ENCODE measurements at places on chromosomes 6 and 20.

DNA sequence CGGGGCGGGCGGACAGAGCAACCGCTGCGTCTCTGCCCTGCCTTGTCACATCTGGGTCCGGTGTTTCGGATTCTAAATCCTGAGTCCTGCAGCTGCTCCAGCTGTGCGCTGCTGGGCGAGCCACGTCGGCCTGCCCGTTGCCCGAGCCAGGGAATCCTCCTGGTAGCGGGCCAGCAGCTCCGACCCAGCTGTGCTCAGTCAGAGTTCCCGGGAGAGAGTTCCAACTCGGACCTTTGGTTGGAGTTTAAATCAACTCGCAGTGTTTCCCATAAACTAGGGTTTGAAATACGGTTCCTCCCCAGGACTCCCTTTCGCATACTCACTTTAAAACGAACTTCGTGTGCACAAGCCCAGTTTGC lies 315 bp upstream of the PDE10A start:
- DNase-seq = peak; percentile 19

GRCh38 chr6:39956936-39957335 lies 22.7 kb upstream of the MOCS1 start:
- peak; percentile 23 for DNase-seq

DNA sequence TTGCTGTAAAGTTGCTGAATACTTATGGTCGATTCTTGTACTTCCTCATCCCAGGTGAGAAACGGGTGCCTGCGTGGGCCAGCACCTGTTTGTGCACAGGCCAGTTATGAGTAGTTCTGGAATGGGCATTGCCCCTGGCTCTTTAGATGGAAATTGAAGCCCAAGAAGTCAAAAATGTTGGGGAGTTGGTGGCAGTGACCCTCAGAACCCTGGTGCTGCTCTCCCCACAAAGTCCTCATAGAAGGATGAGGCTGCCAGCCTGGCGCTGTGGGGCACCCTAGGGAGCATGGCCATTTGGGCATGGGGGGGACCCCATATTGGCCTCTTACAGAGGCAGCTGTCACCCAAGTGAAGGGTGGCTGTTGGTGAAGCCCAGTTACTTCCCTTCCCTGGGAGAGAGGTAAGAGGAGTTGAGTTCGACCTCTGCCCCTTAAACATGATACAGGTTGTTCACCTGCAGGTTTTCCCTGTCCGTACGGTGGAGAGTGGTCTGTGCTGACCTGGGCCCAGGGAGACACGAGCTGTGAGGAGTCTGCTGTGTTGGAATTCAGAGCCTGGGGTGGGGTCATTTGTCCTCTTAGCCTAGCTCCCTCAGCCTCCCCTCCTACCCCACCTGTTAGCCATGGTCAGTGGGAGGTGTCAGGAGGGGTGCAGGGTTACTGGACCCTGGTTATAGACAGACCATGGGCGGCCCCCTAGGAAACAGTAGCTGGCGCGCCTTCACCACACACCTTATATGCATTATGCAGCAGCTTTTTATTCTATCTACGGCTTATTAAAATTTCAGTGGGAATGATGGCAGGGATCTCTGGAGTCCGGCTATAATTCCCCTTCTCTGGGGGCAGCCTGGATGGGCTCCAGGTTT lies 4.9 kb downstream of the HMGA1 start:
- DNase-seq = no peak

DNA sequence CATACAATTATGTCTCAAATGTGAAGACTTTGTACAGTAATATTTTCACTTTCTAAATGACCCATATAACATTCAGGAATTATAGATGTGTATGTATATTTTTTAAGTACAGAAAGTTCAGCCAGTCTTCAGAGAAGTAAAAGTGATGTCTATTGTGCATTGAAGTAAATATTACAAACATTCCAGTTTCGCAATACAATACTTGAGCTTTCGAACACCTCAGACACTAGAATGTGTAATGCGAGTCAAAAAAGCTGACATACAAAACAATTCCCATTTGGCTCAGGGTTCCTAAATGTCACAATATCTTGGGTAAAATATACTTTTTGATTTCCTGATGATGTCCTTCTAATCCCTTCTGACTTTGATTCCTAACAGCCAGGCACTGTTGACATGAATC lies 101.4 kb downstream of the ZNF217 start:
- peak; percentile 20 for DNase-seq

GRCh38 chr20:64099880-64100565 lies 7.3 kb downstream of the NPBWR2 start:
- DNase-seq = no peak

DNA sequence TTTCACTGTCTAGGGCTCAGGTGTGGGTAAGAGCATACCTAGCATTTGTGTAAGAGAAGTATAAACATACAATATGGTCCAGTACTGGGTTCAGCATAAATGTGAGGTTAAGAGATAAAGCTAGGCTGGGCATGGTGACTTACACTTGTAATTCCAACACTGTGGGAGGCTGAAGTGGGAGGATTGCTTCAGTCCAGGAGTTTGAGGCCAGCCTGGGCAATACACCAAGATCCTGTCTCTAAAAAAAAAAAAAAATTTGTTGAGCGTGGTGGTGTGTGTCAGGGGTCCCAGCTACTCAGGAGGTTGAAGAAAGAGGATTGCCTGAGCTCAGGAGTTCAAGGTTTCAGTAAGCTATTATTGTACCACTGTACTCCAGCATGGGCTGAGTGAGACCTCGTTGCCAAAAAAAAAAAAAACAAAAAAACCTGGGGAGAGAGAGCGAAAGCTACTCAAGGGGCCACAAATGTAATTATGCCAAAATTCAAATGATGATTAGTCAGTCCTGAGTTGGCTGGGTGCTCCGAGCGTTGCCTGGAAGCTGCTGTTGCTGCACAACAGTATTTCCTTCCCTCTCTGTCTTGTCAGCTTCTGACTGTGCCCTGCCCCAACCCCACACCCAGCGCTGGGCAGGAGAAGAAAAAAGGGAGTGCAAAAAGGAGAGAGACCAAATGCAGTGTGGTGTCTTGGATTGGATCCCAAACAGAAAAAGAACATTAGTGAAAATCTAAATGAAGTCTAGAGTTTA lies 24.0 kb downstream of the CMTR1 start:
- DNase-seq = peak; percentile 91

- DNase-seq = no peak
These were observed 305.5 kb downstream of the FOXC1 start for GRCh38 chr6:1915226-1915625.

- peak; percentile 28 for DNase-seq
These were observed 300.2 kb upstream of the JARID2 start for GRCh38 chr6:14945461-14946185.

- DNase-seq = no peak
These were observed 8.0 kb downstream of the CSE1L start for GRCh38 chr20:49054056-49054643.

Measured in AG10803 (cell line).